ENCODE measurements at places on chromosomes 7 and 10. TPM values are rescaled to one million over a fixed set of nuclear protein-coding genes. Genes with fewer than 3 reads are reported as not detected.
A peak's percentile ranks its signal among the peaks of the same experiment; 100 is the strongest.

DNA sequence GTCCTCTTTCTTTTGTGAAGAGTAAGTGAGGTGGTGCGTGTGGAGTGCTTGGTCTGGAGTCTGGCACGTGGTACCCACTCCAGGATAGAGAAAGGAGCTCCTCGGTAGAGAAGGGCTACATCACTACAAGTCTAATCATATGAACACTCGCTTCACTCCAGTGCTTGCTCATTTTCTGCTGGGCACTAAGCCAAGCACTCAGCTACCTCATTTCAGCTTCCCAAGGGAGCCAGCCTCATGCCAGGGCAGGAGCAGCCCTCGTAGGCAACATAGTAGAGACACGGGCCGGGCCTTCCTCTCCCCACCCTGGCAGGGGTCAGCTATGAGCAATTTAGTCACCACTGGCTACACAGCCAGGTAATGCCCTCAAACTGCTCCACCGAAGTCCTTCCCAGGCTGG is 11.4 kb upstream of the HSPA12A start:
- peaks cover 15% of the 10 kb centered on the region for H3K4me1 ChIP-seq
- no peaks in the 10 kb centered on the region for H3K27me3 ChIP-seq
- no peaks in the 10 kb centered on the region for H3K36me3 ChIP-seq
- H3K4me3 ChIP-seq = no peak overlapping the region

The SLC18A3 gene
- not detected for total RNA-seq

- no peaks in the 10 kb centered on the region for H3K27me3 ChIP-seq
- no peaks in the 10 kb centered on the region for H3K36me3 ChIP-seq
- H3K27ac ChIP-seq = no peak overlapping the region
- DNase-seq = no peak
- no peak overlapping the region for H3K4me3 ChIP-seq
Measured at GRCh38 chr7:112414855-112415490, 35.3 kb upstream of the IFRD1 start.

DNA sequence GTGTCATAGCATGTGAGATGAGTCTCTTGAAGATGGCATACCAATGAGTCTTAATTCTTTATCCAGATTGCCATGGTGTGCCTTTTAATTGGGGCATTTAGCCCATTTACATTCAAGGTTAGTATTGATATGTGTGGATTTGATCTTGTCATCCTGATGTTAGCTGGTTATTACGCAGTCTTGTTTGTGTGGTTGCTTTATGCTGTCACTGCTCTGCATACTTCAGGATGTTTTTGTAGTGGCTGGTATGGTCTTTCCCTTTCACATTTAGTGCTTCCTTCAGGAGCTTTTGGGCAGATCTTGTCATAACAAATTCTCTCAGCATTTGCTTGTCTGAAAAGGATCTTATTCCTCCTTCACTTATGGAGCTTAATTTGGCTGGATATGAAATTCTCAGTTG is 16.5 kb downstream of the FAM25A start:
- no peak overlapping the region for H3K4me3 ChIP-seq
- H3K4me1 ChIP-seq = peaks cover 14% of the 10 kb centered on the region
- no peaks in the 10 kb centered on the region for H3K27me3 ChIP-seq
- no peaks in the 10 kb centered on the region for H3K36me3 ChIP-seq
- H3K27ac ChIP-seq = no peak overlapping the region

The CLDN15 gene
- 14.4 TPM for total RNA-seq

GRCh38 chr10:29105516-29106215 is 183.2 kb upstream of the LYZL1 start:
- H3K4me3 ChIP-seq = no peak overlapping the region
- no peaks in the 10 kb centered on the region for H3K4me1 ChIP-seq
- H3K27ac ChIP-seq = no peak overlapping the region
- DNase-seq = no peak
- H3K36me3 ChIP-seq = no peaks in the 10 kb centered on the region

DNA sequence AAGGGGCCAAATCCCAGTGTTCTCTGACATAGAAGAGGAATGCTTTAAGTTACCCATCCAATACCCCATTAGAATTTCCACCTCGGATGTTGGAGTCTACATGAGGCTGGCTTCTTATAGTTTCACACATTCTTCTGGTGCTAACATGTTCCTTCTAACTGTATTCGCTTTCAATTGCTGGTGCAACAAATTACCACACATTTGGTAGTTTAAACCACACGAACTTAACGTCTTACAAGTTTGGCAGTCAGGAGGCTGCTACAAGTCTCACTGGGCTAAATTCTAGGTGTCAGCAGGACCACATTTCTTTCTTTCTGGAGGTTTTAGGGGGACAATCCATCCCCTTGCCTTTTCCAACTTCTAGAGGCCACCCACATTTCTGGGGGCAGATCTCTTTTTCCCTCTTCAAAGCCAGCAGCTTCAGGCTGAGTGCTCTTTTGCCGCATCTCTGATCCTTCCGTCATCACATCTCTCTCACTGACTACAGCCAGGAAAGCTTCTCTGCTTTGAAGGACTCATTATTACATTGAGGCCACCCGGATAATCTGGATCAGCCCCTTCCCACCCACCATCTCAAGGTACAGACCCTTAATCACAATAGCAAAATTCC is 5.1 kb upstream of the MACC1 start:
- peaks cover 7% of the 10 kb centered on the region for H3K4me1 ChIP-seq
- no peaks in the 10 kb centered on the region for H3K36me3 ChIP-seq
- H3K4me3 ChIP-seq = no peak overlapping the region
- no peak for DNase-seq
- H3K27me3 ChIP-seq = no peaks in the 10 kb centered on the region

The AKR1D1 gene
- total RNA-seq = not detected

The SPDYE5 gene
- not detected for total RNA-seq

DNA sequence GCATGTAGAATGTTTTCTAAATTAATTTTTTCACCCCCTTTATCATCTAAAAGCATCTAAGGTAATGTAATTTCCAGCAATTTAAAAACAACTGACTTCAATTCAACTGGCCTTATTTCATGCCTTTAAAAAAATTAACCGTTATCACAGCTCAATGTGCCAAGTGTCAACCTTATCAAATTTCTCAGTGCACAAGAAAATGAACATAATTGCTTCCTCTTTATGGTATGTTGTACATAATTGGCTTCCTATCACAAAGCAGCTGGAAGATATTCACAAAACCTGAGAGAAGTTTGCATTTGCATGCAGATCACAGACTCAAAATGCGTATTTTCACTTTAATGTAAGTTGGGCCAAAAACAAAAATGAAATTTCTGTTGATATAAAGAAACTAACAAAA is 966.4 kb downstream of the GRM8 start:
- no peaks in the 10 kb centered on the region for H3K36me3 ChIP-seq
- H3K27ac ChIP-seq = no peak overlapping the region
- no peaks in the 10 kb centered on the region for H3K4me1 ChIP-seq
- no peaks in the 10 kb centered on the region for H3K27me3 ChIP-seq

GRCh38 chr10:3104251-3104918 is 37.0 kb downstream of the PFKP start:
- H3K27ac ChIP-seq = no peak overlapping the region
- peaks cover 58% of the 10 kb centered on the region for H3K36me3 ChIP-seq
- no peak for DNase-seq
- no peaks in the 10 kb centered on the region for H3K27me3 ChIP-seq
- no peak overlapping the region for H3K4me3 ChIP-seq
- H3K4me1 ChIP-seq = peaks cover 9% of the 10 kb centered on the region

The SYT15B gene
- total RNA-seq = 1.4 TPM

- no peaks in the 10 kb centered on the region for H3K36me3 ChIP-seq
- no peak overlapping the region for H3K27ac ChIP-seq
- no peak for DNase-seq
- no peak overlapping the region for H3K4me3 ChIP-seq
- H3K27me3 ChIP-seq = no peaks in the 10 kb centered on the region
- no peaks in the 10 kb centered on the region for H3K4me1 ChIP-seq
Measured at GRCh38 chr7:14894826-14895225, 7.7 kb downstream of the DGKB start.

GRCh38 chr7:131431289-131431688 is 103.6 kb downstream of the MKLN1 start:
- H3K27me3 ChIP-seq = no peaks in the 10 kb centered on the region
- peak overlapping the region; percentile 61 for H3K27ac ChIP-seq
- no peak for DNase-seq
- no peak overlapping the region for H3K4me3 ChIP-seq
- peaks cover 16% of the 10 kb centered on the region for H3K4me1 ChIP-seq

- DNase-seq = no peak
- H3K27ac ChIP-seq = no peak overlapping the region
- H3K4me1 ChIP-seq = no peaks in the 10 kb centered on the region
- H3K27me3 ChIP-seq = no peaks in the 10 kb centered on the region
- no peak overlapping the region for H3K4me3 ChIP-seq
Measured at GRCh38 chr10:121250995-121251764, 347.1 kb downstream of the FGFR2 start.

DNA sequence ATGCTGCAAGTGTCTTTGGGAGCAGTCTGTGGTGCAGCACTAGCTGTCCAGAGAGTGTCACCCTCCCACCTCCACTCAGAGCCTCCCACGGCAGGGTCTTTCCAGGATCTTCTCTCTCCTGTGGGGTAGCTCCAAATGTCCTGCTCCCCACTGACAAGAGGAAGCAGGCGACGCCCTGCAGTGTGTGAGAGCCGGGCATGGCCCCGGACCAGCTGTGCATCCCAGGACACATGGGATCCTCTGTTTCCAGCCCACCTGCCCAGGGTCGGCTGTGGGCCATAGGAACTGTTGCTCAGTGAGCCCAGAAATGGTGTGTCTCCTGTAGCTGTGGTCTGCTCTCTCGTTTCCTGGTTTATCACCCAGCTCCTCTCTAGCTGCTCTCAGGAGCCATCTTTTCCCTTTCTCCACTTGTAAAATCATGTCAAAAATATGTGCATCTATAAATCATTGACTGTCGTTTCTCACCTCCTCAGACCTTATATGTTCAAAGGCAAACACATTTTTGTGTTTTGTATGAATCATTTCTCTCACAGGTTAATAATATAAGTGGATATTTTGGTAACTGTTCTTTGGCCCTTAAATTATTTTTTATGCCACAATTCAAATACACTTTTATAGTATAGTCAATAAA is 74.9 kb downstream of the VWC2 start:
- H3K36me3 ChIP-seq = no peaks in the 10 kb centered on the region
- no peak overlapping the region for H3K4me3 ChIP-seq
- no peak overlapping the region for H3K27ac ChIP-seq
- peaks cover 3% of the 10 kb centered on the region for H3K4me1 ChIP-seq

DNA sequence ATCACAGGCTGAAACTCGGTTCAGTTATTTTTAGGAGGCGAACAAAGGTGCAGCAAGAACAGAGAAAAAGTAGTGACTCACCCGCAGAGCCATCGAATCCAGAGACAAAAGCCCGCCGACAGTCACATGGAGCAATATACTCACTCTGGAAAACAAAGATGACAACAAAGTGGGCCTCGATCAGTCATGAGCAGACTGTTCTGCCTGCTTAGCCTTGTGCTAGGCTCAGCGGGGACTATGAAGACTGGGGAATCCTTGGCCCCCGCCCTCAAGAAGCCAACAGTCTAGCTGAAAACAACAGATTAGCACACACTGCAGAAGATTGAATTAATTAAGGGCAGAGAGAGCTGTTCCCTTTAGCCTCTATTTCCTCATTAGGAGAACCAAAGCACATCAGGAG is 30.4 kb downstream of the XPNPEP1 start:
- peaks cover 18% of the 10 kb centered on the region for H3K36me3 ChIP-seq
- DNase-seq = peak; percentile 84
- peak overlapping the region; percentile 79 for H3K27ac ChIP-seq

The PGAM2 gene
- 2.3 TPM for total RNA-seq

- peak overlapping the region; percentile 71 for H3K27ac ChIP-seq
- no peaks in the 10 kb centered on the region for H3K27me3 ChIP-seq
- peaks cover 43% of the 10 kb centered on the region for H3K4me1 ChIP-seq
- H3K4me3 ChIP-seq = no peak overlapping the region
- no peaks in the 10 kb centered on the region for H3K36me3 ChIP-seq
Measured at GRCh38 chr7:2613098-2613930, 18.5 kb upstream of the TTYH3 start.

The KCNH2 gene
- total RNA-seq = 0.70 TPM

DNA sequence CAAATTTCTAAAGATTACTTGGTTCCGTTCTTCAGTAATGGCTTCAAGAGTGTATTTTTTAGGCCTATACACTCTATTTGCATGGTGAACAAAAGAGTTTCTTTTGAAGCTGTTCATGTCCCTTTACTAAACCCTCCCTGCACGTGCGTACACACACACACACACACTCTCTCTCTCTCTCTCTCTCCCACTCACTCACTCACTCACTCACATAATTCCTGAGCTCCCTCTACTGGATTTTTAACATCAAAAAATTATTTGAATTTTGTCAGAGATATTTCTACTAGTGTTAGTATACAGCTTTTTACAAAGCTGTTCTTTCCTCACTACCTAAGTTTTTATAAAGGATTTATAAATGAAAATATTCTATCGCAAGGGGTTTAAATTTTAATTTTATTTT is 85.9 kb downstream of the UBE3C start:
- H3K27ac ChIP-seq = no peak overlapping the region
- no peaks in the 10 kb centered on the region for H3K4me1 ChIP-seq
- H3K36me3 ChIP-seq = peaks cover 66% of the 10 kb centered on the region
- H3K4me3 ChIP-seq = no peak overlapping the region
- H3K27me3 ChIP-seq = no peaks in the 10 kb centered on the region

The GPNMB gene
- total RNA-seq = 276 TPM

The GOLGA7B gene
- total RNA-seq = 19.4 TPM

DNA sequence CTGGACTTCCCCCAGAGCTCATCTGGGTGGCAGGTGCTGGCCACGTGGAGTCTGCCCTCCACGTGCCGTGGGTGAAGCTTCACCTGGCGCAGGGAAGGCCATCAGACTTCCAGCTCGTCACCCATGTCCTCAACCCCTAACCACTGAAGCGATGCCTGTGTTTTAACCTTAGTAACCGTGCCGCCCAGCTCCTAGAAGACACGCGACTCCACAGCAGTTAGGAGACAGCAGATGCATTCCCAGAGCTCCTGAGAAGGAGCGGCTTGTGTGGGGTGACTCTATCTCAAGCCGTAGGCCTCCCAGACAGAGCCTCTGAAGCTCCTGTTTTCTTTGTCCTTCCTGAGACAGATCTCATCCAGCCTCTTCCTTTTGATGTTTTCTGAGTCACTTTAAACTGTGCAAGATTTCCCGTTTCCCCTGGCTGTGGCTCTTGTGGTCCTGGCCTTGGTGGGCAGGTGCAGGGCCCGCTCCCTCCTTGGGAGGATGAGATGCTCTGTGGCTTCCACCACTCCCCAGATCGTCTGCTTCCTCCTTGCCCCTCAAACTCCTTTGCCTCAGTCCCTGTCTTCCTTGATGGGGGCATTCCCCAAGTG is 41.4 kb upstream of the AP5Z1 start:
- no peak overlapping the region for H3K27ac ChIP-seq
- H3K4me1 ChIP-seq = peaks cover 26% of the 10 kb centered on the region
- H3K27me3 ChIP-seq = no peaks in the 10 kb centered on the region
- no peak overlapping the region for H3K4me3 ChIP-seq

- H3K4me3 ChIP-seq = no peak overlapping the region
- H3K27me3 ChIP-seq = no peaks in the 10 kb centered on the region
- DNase-seq = no peak
- H3K36me3 ChIP-seq = no peaks in the 10 kb centered on the region
- H3K27ac ChIP-seq = no peak overlapping the region
Measured at GRCh38 chr10:103986360-103986759, 19.4 kb downstream of the SLK start.

The GPAM gene
- 6.0 TPM for total RNA-seq

Measured in suprapubic skin (tissue), 4 donors.